PC-3 (cell line): ENCODE measurements at places on chromosomes 5 and 9.

DNA sequence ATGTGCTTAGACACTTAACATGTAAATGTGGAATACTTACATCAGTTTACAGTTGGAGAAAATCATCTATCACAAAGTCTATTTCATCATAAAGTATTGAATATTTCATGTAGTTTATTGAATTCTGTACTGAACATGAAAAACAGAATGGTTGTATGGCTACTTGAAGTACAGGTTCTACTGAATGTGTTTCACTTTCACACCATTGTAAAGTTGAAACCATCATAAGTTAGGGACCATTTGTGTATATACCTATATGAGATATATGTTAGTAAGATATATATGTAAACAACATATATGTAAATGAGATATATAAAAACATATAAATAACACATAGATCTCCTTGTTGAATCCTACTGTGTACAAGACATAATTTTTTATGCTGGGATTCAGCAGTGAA lies 63.0 kb upstream of the TAF11L2 start:
- H3K4me1 ChIP-seq: no peaks in the 10 kb centered on the region
- H3K4me3 ChIP-seq: no peak overlapping the region
- DNase-seq: no peak
- no peak overlapping the region for H3K27ac ChIP-seq
- H3K36me3 ChIP-seq: no peaks in the 10 kb centered on the region

DNA sequence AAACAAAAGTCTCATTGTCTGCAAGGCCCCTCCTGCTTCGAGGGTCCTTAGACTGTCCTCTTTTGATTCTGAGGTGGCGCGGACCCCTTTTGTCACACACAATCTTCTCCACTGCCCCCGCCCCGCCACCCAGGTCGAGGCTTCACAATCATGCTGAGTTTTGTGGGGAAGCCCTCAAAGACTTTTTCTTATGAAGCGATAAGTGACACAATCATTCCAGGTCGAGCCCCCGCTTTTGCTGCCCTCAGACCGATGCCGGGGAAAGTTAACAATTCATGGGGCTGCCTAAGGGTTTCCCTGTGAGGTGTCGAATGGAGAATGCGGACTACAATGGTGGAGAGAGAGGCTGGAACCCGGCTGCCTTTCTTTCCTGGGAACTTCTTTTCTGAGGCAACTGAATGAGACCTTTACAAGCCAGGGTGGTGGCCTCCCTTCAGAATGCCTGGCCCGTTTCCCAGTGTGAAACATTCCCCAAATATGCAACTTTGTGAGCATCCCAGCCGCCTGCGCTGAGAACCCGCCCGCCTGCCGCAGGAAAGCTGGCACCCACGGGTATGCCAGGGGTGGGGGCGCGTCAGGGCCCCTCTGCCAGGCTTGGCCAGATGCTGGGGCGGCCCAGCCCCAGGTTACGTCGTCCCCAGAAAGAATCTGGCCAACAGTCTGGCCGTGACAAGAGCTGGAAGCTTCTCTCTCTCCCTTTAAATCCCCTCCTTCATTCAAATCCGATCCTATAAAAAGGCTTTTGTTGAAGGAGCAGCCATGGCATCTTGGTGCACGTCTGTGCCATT lies 71.9 kb downstream of the MAP1B start:
- peak overlapping the region; percentile 77 for H3K27ac ChIP-seq
- H3K4me3 ChIP-seq: peak overlapping the region; percentile 39

DNA sequence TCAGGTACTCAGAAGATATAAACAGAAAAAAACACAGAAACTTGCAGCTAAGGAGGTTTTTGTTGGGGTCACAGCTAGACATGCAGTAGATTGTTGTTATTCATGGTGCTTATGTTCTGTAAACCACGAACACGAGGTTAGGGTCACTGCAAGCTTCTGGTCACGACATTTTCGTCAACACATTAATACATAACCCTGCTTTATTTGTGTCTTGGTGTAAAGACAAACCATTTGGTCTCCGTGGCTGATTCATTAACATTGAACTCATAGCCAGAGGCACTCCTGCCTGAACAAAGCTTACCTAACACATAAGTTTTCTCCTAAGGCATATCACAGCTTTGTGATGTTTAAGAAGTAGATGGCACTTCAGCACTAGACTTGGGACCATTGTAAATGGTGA lies 16.9 kb downstream of the TEK start:
- peak overlapping the region; percentile 82 for H3K27ac ChIP-seq
- no peaks in the 10 kb centered on the region for H3K27me3 ChIP-seq
- H3K4me3 ChIP-seq: no peak overlapping the region
- peak; percentile 43 for DNase-seq
- H3K4me1 ChIP-seq: peaks cover 42% of the 10 kb centered on the region
- no peaks in the 10 kb centered on the region for H3K36me3 ChIP-seq

DNA sequence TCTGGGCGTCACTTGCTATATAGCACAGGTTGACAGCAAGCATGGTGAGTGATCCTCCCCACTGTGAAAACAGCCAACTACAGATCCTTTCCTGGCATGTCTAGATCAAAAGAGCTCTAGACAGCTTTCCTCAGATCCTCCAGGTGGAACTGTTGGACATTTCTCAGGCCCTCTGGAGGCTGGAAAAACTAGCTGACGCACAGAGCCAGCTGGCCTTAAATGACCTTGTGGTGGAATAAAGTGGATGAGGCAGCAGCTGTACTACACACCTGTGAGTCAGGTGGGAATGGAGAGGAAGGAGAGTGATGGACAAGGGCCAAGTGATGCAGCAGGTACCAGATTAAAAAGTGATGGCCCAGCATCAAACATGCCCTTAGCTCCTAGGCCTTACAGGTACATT lies 172.7 kb downstream of the TRIM32 start:
- H3K4me1 ChIP-seq: peaks cover 8% of the 10 kb centered on the region; the same call in 1 of the 2 replicates
- no peak overlapping the region for H3K27ac ChIP-seq
- H3K4me3 ChIP-seq: no peak overlapping the region
- DNase-seq: peak; percentile 65

- H3K27ac ChIP-seq: no peak overlapping the region
- no peaks in the 10 kb centered on the region for H3K36me3 ChIP-seq
- DNase-seq: no peak
- no peaks in the 10 kb centered on the region for H3K27me3 ChIP-seq
- 0 out of 2 replicates have a peak, but pooled peaks cover 6% of the 10 kb centered on the region for H3K4me1 ChIP-seq
Measured at GRCh38 chr9:36118706-36119105, 17.8 kb upstream of the GLIPR2 start.

DNA sequence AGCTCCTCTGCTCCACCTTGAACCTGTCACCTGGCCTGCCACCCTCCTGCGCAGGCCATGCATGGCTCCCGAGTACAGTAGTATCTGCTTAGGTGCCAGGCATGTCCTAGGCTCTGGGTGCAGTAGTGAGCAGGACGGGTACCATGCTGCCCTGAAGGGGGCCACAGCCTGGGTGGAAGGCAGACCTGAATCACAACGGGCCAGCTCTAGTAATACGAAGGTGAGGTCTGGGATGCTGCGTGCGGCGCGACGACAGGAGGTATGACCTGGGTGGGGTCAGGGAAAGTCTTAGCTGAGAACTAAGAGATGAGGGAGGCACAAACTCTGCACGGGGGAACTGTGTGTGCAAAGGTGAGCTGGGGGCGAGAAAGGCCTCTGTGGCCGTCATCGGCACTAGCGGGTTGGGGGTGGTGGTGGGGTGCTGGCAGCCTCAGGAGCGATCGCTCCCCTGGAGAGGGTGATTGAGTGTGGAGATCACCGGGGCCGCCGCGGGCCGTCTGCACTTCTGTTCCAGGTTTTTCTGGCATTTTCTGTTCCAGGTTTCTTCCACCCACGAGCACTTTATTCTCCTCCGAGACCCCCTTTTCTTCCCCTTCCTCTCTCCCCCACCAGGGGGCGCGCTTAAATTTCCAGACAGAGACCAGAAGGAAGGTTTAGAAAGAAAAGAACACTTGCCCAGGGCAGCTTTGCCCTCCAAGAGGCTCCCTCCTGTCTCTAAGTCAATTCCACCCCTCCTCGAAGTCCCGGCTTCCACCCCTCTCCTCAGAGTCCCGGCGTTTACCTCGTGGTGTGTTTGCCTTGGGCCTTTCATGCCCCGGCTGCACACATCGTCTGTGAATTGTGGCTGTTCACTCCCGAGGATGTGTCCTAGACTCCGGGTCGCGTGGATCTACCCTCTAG lies 15.1 kb downstream of the PDLIM4 start:
- DNase-seq: peak; percentile 56
- no peaks in the 10 kb centered on the region for H3K36me3 ChIP-seq

- H3K4me3 ChIP-seq: no peak overlapping the region
- H3K36me3 ChIP-seq: no peaks in the 10 kb centered on the region
- H3K27me3 ChIP-seq: no peaks in the 10 kb centered on the region
Measured at GRCh38 chr5:67999391-67999790, 216.2 kb upstream of the PIK3R1 start.

DNA sequence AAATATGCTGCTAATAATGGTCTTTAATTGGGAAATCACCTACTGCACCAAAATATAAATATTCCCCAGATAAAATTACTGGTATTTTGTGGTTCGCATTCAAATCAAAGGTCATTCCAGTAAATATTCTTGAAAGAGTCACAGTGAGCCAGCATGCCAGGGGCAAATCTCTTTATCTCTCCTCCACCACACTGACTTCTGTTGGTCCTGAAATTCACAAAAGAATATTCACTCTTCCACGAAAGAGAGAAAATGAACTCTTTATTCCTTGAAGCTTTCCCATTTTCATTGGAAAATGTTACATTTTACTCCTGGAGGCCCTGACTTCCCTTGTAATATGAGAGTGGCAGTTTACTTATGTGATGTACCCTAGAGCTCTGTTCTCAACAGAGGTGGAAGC lies 39.7 kb downstream of the ZNF366 start:
- peaks cover 60% of the 10 kb centered on the region for H3K4me1 ChIP-seq
- H3K36me3 ChIP-seq: no peaks in the 10 kb centered on the region
- peak overlapping the region; percentile 39 for H3K4me3 ChIP-seq

DNA sequence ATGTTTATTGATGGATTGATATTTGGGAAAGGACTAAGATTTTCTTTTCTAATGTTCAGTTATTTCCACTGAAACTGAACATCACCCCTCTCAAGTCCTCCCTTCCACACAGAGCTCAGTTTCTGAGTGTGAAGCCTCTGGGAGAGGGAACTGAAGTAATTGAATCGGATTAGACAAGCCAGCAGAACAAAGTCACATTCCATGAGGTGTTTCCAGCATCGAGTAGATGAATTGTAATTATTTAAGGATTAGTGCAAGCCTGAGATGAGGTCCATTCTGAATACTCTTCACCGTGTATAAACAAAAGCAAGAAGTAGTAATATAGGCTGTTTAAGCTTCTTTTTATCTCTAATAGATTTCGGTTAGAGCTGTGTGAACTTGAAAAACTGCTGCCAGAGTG lies 2060.5 kb downstream of the MAT2B start:
- no peaks in the 10 kb centered on the region for H3K27me3 ChIP-seq
- no peak overlapping the region for H3K4me3 ChIP-seq
- no peaks in the 10 kb centered on the region for H3K36me3 ChIP-seq
- no peaks in the 10 kb centered on the region for H3K4me1 ChIP-seq
- H3K27ac ChIP-seq: no peak overlapping the region

DNA sequence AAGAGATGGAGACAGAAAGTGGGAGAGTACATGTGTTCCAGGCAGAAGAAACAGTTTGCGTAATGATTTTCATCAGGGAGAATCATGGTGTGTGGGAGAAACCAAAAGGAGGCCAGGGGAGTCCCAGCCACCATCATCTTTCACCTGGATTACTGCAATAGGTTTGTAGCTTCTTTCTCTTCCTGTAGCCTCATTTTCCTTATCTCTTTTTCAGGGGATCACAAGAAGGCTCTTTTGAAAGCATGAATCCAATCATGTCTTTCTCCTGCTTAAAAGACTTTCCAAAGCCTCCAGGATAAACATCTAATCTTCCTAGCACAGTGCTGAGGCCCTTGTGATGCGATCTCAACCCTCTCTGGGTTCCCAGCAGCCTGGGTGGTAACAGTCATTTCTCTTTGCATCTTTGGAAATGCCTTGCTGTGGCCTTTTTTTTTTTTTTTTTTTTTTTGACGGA lies 10.3 kb upstream of the GPBP1 start:
- H3K36me3 ChIP-seq: no peaks in the 10 kb centered on the region
- H3K4me1 ChIP-seq: no peaks in the 10 kb centered on the region
- DNase-seq: no peak
- H3K27me3 ChIP-seq: no peaks in the 10 kb centered on the region
- H3K4me3 ChIP-seq: no peak overlapping the region

DNA sequence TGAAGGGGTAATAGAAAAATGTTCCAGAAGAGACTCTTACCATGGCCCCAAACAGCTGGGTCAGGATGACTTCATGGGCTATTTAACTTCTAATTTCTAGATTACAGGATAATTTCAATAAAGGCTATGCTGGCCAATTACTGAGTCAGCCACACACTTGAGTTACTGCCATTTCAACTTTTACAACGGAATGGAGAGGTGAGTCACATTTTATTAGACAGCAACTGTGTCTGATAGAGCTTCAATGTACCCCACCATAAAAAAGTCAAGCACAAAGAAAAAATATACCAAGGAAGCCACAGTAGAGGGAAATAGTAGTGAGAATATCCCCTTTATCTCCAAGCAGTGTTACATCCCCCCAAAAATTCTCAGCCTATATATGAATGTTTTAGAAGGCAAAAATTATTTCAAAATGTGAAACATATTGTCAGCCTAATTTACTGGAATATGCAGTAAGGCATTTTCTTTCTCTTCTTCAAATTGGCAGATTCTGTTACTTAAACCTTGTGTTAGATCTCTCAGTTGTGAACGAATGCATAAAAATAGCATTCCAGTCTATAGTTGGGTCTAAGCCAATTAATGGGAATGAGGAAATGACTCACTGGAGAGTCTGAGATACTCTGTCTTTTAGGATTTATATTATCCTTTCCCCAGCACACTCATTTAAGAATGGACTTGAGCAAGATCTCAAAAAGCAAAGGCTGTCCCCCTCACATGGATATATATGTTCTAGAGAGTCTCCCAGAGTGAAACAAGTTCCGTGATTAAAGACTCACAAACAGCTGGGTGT lies 47.1 kb upstream of the RAI14 start:
- peak overlapping the region; percentile 95 for H3K27ac ChIP-seq
- DNase-seq: peak; percentile 92
- H3K36me3 ChIP-seq: no peaks in the 10 kb centered on the region
- peaks cover 43% of the 10 kb centered on the region for H3K4me1 ChIP-seq
- H3K4me3 ChIP-seq: peak overlapping the region; percentile 19; the same call in 1 of the 2 replicates

DNA sequence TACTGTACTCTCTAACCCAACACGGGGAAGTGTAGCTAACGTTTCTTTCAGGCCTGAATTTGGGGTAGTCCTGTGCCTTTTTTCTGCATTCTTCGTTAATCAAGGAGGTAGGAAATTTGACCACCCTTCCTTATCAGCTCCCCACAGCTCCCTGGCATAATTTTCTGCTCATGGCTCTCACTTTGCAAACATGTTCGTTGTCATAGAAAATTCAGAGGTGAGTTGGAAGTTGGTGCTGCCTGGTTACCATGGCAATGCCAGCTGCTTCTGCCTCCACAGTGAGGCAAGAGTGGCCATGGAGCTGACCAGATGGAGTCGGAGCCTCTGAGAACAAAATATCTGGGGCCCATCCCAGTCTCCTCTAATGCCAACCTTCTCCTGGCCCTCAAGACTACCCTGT lies 116.6 kb upstream of the BOD1 start:
- H3K27me3 ChIP-seq: no peaks in the 10 kb centered on the region
- H3K36me3 ChIP-seq: no peaks in the 10 kb centered on the region
- no peak for DNase-seq
- H3K4me1 ChIP-seq: no peaks in the 10 kb centered on the region

GRCh38 chr9:135221951-135222631 lies 134.6 kb downstream of the OLFM1 start:
- peaks cover 19% of the 10 kb centered on the region for H3K27me3 ChIP-seq
- H3K4me3 ChIP-seq: no peak overlapping the region
- H3K4me1 ChIP-seq: no peaks in the 10 kb centered on the region
- no peak for DNase-seq
- no peak overlapping the region for H3K27ac ChIP-seq
